ENCODE measurements at places on chromosomes 1 and 21. TPM values are rescaled to one million over a fixed set of nuclear protein-coding genes. Genes with fewer than 3 reads are reported as not detected.

- no peak for DNase-seq
- no peak overlapping the region for H3K27ac ChIP-seq
Observed at GRCh38 chr1:68185743-68186142, 46.6 kb downstream of the WLS start.

DNA sequence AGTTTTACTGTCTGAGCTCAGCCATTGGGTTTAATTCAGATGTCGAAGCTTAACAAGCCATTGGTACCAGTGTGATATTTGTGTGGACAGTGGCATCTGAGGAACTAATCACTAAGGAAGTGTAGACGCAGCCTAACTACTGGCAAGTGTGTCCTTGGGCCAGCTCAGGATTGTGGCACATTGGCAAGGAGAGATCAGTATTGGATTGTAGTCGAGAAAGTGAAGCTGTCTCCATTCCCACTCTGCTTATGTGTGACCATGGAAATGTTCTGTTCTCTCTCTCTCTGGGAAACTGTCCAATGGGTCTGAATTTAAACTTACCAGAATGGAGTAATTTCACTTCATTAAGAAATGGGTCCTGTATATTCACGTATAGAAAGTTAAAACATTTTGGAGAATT, 112.2 kb downstream of the ITSN1 start:
- no peaks in the 10 kb centered on the region for H3K36me3 ChIP-seq
- no peak for DNase-seq
- no peak overlapping the region for H3K27ac ChIP-seq
- no peaks in the 10 kb centered on the region for H3K27me3 ChIP-seq
- no peak overlapping the region for H3K4me3 ChIP-seq

DNA sequence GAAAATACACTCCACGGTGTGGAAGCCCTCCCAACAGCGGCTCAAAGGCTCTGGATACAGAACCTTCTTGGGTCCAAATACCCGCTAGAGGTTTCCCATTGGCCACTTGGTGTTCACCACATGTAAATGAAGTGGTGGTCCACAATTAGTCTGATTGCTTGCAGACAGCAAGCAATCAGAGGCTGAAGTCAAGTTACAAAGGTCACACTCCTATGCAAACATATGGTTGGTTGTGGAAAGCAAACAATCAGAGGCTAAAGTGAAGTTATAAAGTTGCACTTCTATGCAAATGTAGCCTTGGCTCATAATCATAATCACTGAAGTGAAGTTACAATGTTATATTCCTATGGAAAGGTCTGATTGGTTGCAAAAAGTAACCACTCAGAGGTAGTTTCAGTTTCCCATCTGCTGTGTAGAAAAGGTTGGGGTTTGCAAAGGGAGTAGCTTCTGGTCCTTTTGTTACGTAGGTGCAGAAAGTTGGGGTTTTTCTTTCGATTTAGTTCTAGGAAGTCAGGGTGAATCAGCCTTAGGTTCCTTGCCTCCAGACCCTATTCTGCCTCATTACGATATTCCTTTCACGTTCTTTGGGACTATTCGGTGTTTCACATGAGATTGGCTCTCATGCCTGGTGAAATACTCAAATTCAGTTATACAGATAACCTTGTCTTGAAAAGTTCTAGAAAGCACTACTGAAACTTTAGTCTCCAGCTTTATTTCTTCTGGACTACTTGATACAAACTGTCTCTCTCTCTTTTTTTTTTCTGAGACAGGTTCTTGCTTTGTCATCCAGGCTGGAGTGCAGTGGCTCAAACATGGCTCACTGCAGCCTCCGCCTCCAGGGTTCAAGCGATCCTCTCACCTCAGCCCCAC, 36.7 kb upstream of the MTF2 start:
- H3K27ac ChIP-seq: peak overlapping the region; percentile 95
- H3K4me3 ChIP-seq: peak overlapping the region; percentile 72
- peaks cover 22% of the 10 kb centered on the region for H3K4me1 ChIP-seq
- H3K36me3 ChIP-seq: no peaks in the 10 kb centered on the region

GRCh38 chr1:6419397-6419803, 319 bp downstream of the HES2 start:
- no peaks in the 10 kb centered on the region for H3K36me3 ChIP-seq
- H3K27me3 ChIP-seq: peaks cover 86% of the 10 kb centered on the region
- peaks cover 8% of the 10 kb centered on the region for H3K4me1 ChIP-seq
- H3K4me3 ChIP-seq: no peak overlapping the region
- no peak for DNase-seq
- H3K27ac ChIP-seq: no peak overlapping the region

CFHR3 gene
- total RNA-seq: not detected

DNA sequence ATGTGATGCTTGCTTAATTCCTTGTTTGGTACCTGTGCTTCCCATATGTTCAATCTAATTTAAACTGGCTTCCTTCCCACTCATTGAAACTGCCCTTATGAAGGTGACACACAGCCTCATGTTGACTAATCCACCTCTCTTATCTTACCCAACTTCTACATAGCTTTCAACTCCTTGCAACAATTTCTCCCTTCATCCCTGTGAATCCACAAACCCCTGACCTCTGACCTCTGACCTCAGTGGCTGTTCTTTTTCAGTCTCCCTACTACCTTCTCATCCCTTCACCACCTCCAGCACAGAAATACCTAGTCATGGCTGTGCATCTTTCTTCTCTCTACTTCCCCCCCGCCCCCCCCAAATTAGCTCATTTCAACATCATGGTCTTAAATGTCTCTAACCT, 144.5 kb downstream of the TTLL7 start:
- H3K36me3 ChIP-seq: no peaks in the 10 kb centered on the region
- no peaks in the 10 kb centered on the region for H3K27me3 ChIP-seq
- DNase-seq: no peak
- no peak overlapping the region for H3K27ac ChIP-seq

- no peak for DNase-seq
- no peak overlapping the region for H3K4me3 ChIP-seq
- H3K36me3 ChIP-seq: no peaks in the 10 kb centered on the region
- H3K4me1 ChIP-seq: no peaks in the 10 kb centered on the region
- no peaks in the 10 kb centered on the region for H3K27me3 ChIP-seq
- H3K27ac ChIP-seq: no peak overlapping the region
Observed at GRCh38 chr1:59750328-59751003, 64.3 kb upstream of the HOOK1 start.

LRRC71 gene
- not detected for total RNA-seq

DNA sequence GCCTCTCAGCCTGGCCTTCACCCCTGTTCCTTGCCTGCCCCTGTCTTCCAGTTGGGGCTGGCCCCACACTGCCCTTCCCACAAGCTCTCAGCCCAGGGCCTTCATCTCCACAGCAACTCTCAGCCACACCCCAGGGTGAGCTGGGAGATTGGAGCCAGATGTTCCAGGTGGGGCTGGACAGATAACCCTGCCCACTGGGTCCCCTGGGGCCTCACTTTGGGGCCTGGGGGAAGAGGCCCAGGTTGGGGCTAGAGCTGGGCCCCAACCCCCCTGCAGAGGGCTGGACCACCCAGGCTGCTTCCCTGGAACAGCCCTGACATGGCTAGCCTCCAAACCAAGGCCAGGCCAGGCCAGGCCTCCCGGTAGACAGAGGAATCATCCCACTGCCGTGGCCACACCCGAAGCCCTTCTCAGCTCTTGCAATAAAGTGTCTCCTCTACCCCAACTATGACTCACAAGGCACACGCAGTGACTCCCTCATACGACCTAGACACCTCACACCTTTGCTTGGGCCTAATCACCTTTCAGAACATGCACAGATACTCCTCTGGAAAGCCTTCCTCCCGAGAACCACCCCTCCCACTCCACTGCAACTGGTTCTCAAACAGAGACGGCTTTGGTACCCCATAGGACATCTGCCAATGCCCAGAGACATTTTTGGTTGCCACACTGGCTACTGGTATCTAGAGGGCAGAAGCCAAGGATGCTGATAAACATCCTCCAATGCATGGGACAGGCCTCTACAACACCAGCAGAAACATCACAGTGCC, 22.2 kb downstream of the SLC2A1 start:
- peak overlapping the region; percentile 57 for H3K27ac ChIP-seq
- H3K36me3 ChIP-seq: peaks cover 60% of the 10 kb centered on the region

DNA sequence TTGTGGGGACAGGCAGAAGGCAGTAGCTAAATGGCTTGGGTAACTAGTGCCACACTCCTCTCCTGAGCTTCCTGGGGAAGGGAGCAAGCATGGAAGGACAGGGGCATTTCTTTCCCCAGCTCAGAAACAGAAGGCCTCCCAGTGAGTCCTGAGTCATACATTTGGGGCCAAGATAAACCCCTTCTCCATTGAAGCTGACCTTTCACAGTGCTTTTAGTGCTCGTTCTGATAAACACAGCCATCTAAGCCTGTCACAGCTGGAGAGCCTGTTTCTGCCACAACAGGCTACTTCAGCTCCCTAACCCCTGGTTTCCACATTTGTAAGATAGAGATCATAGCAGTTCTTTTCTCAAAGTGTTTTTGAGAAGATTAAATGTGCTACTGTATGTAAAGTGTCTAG, 374.0 kb downstream of the LMX1A start:
- H3K4me1 ChIP-seq: no peaks in the 10 kb centered on the region
- H3K36me3 ChIP-seq: no peaks in the 10 kb centered on the region
- H3K27ac ChIP-seq: no peak overlapping the region
- no peaks in the 10 kb centered on the region for H3K27me3 ChIP-seq
- DNase-seq: no peak

DNA sequence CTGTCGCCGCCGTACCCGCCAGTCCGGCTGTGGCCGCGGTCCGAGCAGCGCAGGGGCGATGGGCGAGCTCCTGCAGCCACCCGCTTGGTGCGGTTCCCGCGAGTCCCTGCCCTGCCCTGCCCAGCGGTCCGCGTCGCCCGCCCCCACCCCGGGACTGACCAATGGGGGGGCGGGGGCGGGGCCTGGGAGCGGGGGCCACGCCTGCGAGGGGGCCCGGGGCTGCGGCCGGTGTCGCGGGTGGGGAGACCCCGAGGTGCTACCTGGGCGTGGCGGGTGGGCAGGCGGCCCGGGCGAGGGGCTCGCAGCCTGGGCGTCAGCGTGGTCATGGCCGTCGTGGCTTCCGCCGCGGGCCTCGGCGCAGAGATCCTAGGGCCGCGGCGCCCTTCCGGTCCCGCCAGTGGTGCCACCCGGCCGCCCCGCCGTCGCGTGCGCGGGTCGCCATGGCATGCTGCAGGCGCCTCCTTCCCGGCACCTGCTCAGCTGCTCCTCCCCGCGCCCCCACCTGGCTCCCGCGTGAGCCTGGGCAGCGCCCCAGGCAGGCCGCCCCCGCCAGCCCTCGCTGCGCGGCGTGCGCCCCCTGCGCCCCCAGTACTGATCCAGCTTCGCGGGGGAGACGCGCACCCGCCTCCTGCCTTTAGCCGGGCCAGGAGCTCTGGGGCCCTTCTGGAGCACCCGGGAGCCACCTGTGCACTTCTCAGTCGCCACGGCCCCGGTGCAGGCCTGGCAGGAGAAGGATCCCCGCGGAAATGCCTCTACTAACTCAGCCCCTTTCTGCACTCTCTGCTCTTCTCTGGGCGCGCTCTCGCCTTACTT, at the start of gene BMP8B:
BMP8B (minus strand) TSS at position 108 of the 813 bp plus-strand sequence. CDS start 380 bp downstream, outside the sequence.
- peak; percentile 59 for DNase-seq
- H3K4me1 ChIP-seq: peaks cover 7% of the 10 kb centered on the region
- no peak within 1 kb of the TSS for H3K27ac ChIP-seq
- H3K27me3 ChIP-seq: peaks cover 45% of the 10 kb centered on the region

TDRD5 gene
- not detected for total RNA-seq

FAM110D gene
- not detected for total RNA-seq

- H3K36me3 ChIP-seq: no peaks in the 10 kb centered on the region
- peaks cover 33% of the 10 kb centered on the region for H3K27me3 ChIP-seq
- H3K27ac ChIP-seq: no peak overlapping the region
- DNase-seq: no peak
- H3K4me1 ChIP-seq: peaks cover 1% of the 10 kb centered on the region
- no peak overlapping the region for H3K4me3 ChIP-seq
Observed at GRCh38 chr1:152388889-152389288, 25.2 kb downstream of the CRNN start.

DNA sequence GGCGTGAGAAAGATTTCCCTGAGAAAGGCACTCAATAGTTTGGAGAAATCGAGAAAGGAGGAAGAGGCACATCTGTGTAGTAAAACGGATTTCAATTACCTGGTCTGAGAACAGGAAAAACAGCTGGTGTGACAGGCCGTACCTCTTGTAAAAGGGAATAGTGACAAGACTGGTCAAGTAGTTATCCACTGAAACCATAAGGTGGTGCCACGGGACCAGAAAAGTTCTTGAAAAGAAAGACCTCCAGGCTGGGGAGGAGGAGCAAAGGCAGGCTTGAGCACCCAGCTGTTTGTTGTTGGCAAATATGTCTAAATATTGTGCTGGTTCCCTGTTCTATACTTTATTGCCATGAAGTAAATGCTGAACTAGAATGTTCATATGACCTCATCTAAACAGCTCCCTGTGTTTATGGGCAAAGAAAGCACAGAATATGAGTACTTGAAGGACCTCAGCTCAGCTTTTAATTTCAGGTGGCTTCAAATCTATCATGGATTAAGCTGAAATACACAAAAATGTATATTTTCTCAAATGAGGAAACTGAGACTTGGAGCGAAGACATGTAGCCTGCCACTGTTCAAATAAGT, 4.0 kb downstream of the HAO2 start:
- peaks cover 11% of the 10 kb centered on the region for H3K4me1 ChIP-seq
- no peaks in the 10 kb centered on the region for H3K36me3 ChIP-seq
- peaks cover 26% of the 10 kb centered on the region for H3K27me3 ChIP-seq
- DNase-seq: no peak
- no peak overlapping the region for H3K4me3 ChIP-seq

- H3K27ac ChIP-seq: peak overlapping the region; percentile 11
- peaks cover 10% of the 10 kb centered on the region for H3K4me1 ChIP-seq
- H3K27me3 ChIP-seq: no peaks in the 10 kb centered on the region
- no peak overlapping the region for H3K4me3 ChIP-seq
- peak; percentile 14 for DNase-seq
Observed at GRCh38 chr1:209850342-209850979, 22.7 kb downstream of the UTP25 start.

AADACL3 gene
- not detected for total RNA-seq

GRCh38 chr21:42013931-42014330, 3.8 kb upstream of the ZBTB21 start:
- no peak for DNase-seq
- H3K36me3 ChIP-seq: peaks cover 6% of the 10 kb centered on the region

DNA sequence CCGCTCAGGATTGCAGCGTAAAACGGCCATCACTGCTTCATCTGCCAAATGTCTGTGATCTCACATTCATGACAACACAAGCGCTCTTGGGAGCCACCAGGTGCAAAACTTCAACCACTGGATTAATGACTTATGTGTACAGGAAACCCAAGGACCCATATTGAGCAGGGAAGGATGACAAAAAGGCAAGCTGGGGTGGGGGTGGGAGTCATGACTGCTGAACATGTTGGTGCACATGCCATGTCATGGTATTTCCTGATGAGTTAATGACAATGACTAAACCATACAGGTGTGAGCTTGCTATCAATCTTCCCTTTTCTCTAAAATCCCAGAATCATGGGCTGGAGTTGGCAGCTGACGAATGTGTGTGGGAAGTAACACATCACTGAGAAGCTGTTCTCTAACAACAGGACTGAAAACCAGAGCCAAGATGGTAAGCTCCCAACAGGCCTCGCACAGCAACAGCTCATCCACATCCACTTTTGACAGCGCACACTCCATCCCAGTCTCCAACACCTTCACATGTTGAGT, 3.1 kb upstream of the SH2D5 start:
- H3K4me3 ChIP-seq: no peak overlapping the region
- H3K27me3 ChIP-seq: peaks cover 9% of the 10 kb centered on the region
- no peak overlapping the region for H3K27ac ChIP-seq
- DNase-seq: no peak
- H3K4me1 ChIP-seq: peaks cover 16% of the 10 kb centered on the region
- H3K36me3 ChIP-seq: peaks cover 3% of the 10 kb centered on the region

- no peak for DNase-seq
- H3K27me3 ChIP-seq: peaks cover 6% of the 10 kb centered on the region
- no peaks in the 10 kb centered on the region for H3K36me3 ChIP-seq
- no peak overlapping the region for H3K4me3 ChIP-seq
- H3K27ac ChIP-seq: no peak overlapping the region
- peaks cover 12% of the 10 kb centered on the region for H3K4me1 ChIP-seq
Observed at GRCh38 chr1:201742955-201743805, 85.8 kb upstream of the IPO9 start.

All from activated naive CD8-positive, alpha-beta T cell treated with anti-CD3 and anti-CD28 coated beads for 36 hours (primary cell).